ENCODE measurements at places on chromosomes 6 and 20.

DNA sequence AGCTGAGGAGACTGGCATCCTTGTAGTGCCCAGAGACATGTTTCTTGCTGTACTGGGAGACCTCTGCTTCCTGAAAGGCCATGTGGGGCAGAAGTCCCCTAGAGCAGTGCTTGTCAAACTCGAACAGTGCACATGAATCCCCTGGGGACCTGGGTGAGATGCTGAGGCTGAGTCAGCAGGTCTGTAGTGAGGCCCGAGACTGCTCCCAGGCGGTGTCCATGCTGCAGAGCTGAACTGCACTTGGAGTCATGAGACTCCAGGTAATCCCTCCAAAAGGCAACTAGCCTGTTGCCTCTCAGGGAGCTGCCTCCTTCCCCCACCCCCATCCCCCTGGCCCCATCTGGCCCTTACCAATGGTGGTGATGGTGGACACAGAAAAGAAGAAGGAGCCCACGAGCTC lies 3.7 kb downstream of the KCNK17 start:
- no peak overlapping the region for H3K27ac ChIP-seq
- H3K36me3 ChIP-seq: no peaks in the 10 kb centered on the region
- H3K4me1 ChIP-seq: peaks cover 2% of the 10 kb centered on the region
- peaks cover 39% of the 10 kb centered on the region for H3K27me3 ChIP-seq
- H3K4me3 ChIP-seq: no peak overlapping the region

- no peak overlapping the region for H3K27ac ChIP-seq
- DNase-seq: no peak
- no peaks in the 10 kb centered on the region for H3K4me1 ChIP-seq
Measured at GRCh38 chr6:113112086-113112485, 745.1 kb upstream of the MARCKS start.

DNA sequence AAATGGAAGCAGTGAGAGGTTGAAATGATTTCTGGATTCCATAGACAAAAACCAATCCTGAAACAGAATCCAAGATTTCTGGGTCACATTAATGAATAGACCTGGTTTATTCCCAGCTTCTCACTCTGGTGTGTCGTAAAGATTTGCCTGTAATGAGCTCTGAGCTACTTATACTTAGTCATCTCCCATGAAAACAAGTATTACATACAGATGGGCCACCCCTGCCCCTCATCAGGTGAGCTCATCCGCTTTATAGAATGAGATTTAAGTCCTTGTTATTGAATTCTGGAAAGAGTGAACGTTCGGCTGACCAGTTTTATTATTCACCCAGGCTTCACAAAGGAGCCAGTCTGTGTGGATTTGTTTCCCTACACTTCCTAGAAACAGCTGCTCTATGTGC lies 47.1 kb upstream of the TMEM181 start:
- no peak overlapping the region for H3K27ac ChIP-seq
- H3K27me3 ChIP-seq: peaks cover 6% of the 10 kb centered on the region
- H3K4me1 ChIP-seq: peaks cover 27% of the 10 kb centered on the region
- no peak for DNase-seq
- H3K4me3 ChIP-seq: no peak overlapping the region

GRCh38 chr20:49187330-49187850 lies 744 bp downstream of the STAU1 start:
- H3K27me3 ChIP-seq: peaks cover 2% of the 10 kb centered on the region
- H3K36me3 ChIP-seq: peaks cover 14% of the 10 kb centered on the region
- H3K4me3 ChIP-seq: peak overlapping the region; percentile 87

- peaks cover 9% of the 10 kb centered on the region for H3K36me3 ChIP-seq
- peak overlapping the region; percentile 90 for H3K4me3 ChIP-seq
- H3K27me3 ChIP-seq: peaks cover 4% of the 10 kb centered on the region
- H3K27ac ChIP-seq: peak overlapping the region; percentile 94
- H3K4me1 ChIP-seq: peaks cover 40% of the 10 kb centered on the region
Measured at GRCh38 chr20:64256282-64256935, 861 bp downstream of the PCMTD2 start.

GRCh38 chr20:2873747-2874041 lies 413 bp downstream of the PTPRA start:
- H3K27ac ChIP-seq: peak overlapping the region; percentile 79
- H3K36me3 ChIP-seq: peaks cover 21% of the 10 kb centered on the region
- peak; percentile 64 for DNase-seq

DNA sequence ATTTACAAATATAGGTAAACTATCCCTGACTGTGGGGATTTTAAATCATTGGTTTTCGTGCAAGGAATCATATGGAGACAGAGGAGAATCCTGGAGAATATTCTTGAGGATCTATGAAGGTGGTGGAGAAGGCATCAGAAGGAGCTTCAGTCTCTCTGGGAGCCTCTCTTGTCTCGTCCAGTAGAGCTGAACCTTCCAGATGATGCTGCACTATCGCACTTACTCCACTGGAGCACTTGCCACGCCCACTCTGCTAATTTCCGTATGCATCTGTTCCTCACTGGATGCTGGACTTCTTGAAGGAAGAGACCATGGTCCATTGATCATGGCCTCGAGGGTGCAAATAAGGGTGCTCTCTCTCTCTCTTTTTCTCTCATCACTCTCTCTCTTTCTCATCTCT lies 36.8 kb downstream of the C6orf118 start:
- H3K4me1 ChIP-seq: no peaks in the 10 kb centered on the region
- no peaks in the 10 kb centered on the region for H3K36me3 ChIP-seq
- DNase-seq: no peak
- H3K27ac ChIP-seq: no peak overlapping the region
- no peaks in the 10 kb centered on the region for H3K27me3 ChIP-seq

GRCh38 chr6:142518126-142518525 lies 216.3 kb downstream of the ADGRG6 start:
- H3K4me3 ChIP-seq: no peak overlapping the region
- no peaks in the 10 kb centered on the region for H3K36me3 ChIP-seq
- DNase-seq: no peak
- H3K27me3 ChIP-seq: no peaks in the 10 kb centered on the region
- H3K27ac ChIP-seq: no peak overlapping the region
- no peaks in the 10 kb centered on the region for H3K4me1 ChIP-seq

GRCh38 chr6:168367285-168367751 lies 47.7 kb upstream of the DACT2 start:
- DNase-seq: no peak
- H3K4me3 ChIP-seq: no peak overlapping the region
- no peak overlapping the region for H3K27ac ChIP-seq
- no peaks in the 10 kb centered on the region for H3K36me3 ChIP-seq

- H3K27me3 ChIP-seq: peaks cover 5% of the 10 kb centered on the region
- H3K27ac ChIP-seq: no peak overlapping the region
- no peak for DNase-seq
- H3K4me1 ChIP-seq: no peaks in the 10 kb centered on the region
- H3K4me3 ChIP-seq: no peak overlapping the region
- H3K36me3 ChIP-seq: peaks cover 1% of the 10 kb centered on the region
Measured at GRCh38 chr6:2714111-2714895, 36.4 kb downstream of the MYLK4 start.

GRCh38 chr6:17536586-17536985 lies 63.5 kb upstream of the FAM8A1 start:
- no peak overlapping the region for H3K4me3 ChIP-seq
- DNase-seq: peak; percentile 9
- no peaks in the 10 kb centered on the region for H3K36me3 ChIP-seq
- H3K27ac ChIP-seq: no peak overlapping the region
- no peaks in the 10 kb centered on the region for H3K4me1 ChIP-seq
- H3K27me3 ChIP-seq: peaks cover 6% of the 10 kb centered on the region

DNA sequence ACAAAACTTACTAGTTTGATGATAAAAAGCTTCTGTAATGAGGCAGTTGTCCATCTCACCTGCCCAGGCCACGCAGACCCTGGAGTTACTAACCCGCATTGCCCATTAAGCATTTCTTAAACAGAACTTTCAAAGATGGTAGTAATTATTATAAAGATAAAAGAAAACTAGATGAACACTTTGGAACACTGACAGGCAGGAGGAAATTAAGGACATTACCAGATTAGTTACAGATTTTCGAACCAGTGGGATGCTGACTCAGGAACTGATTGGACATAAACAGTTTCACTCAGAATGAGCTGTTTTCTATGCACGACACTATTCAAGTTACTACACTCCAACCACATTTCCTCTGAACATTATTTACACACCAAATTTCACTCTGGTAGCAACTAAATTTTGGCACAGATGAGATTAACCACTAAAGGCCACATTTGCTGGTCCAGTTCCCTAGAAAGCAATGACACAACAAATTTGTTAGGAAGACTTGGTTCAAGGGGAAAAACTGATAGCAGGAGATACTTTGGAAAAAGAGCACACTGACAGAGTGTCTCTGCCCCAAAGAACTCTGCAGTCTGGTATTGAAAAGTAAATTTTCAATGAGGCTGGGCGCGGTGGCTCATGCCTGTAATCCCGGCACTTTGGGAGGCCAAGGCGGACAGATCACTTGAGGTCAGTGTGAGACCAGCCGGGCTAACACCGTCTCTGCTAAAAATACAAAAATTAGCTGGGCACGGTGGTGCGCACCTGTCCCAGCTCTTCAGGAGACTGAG lies 3.0 kb downstream of the ROMO1 start:
- H3K36me3 ChIP-seq: peaks cover 63% of the 10 kb centered on the region
- DNase-seq: no peak
- peaks cover 44% of the 10 kb centered on the region for H3K4me1 ChIP-seq
- H3K27me3 ChIP-seq: no peaks in the 10 kb centered on the region
- H3K4me3 ChIP-seq: peak overlapping the region; percentile 21

DNA sequence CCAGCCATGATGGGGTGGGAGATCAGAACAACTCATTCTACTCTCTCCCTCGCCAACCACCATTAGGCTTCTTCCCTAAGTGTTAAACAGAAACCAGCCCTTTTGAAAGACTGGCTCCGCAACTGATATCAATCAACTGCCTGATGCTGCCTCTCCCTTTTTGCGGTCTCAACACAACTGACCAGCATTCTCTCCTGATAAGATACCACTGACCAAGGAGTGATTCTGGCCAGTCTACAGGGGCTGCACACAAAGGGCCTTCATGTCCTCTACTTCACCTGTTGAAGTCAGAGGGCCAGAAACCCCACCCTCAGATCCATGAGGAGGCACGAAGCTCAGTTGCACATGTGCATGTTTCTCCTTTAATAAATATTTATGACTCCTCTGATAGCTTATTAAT lies 145.1 kb downstream of the CD24 start:
- H3K4me3 ChIP-seq: no peak overlapping the region
- no peak for DNase-seq
- no peaks in the 10 kb centered on the region for H3K4me1 ChIP-seq
- H3K27me3 ChIP-seq: peaks cover 7% of the 10 kb centered on the region

GRCh38 chr6:122712093-122712447 lies 67.4 kb upstream of the FABP7 start:
- H3K4me3 ChIP-seq: no peak overlapping the region
- H3K4me1 ChIP-seq: no peaks in the 10 kb centered on the region
- H3K36me3 ChIP-seq: no peaks in the 10 kb centered on the region
- H3K27me3 ChIP-seq: no peaks in the 10 kb centered on the region

- H3K36me3 ChIP-seq: no peaks in the 10 kb centered on the region
- peaks cover 2% of the 10 kb centered on the region for H3K4me1 ChIP-seq
- H3K4me3 ChIP-seq: no peak overlapping the region
- H3K27ac ChIP-seq: no peak overlapping the region
- H3K27me3 ChIP-seq: peaks cover 22% of the 10 kb centered on the region
Measured at GRCh38 chr6:105429676-105430075, 26.8 kb upstream of the PREP start.

DNA sequence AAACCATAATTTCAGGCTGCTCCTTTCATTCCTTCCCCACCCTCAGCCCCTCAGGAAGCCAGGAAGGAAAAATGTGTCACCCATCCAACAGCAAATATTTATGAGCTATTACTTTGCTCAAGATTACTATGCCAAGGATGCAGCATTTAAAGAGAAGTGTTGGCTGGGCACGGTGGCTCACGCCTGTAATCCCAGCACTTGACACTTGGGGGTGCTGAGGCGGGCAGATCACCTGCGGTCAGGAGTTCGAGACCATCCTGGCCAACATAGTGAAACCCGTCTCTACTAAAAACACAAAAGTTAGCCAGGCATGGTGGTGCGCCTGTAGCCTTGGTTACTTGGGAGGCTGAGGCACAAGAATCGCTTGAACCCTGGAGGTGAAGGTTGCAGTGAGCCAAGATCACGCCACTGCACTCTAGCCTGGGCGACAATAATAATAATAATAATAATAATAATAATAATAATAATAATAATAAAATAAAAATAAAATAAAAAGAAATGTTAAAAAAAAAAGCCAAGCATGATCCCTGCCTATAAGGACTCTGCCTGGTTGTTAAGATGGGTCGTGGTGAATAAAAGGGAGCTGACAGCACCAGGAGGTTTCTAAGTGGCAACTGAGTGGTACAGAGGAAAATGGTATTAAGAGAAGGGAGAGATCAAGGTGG lies 20.5 kb upstream of the TIAM2 start:
- no peak for DNase-seq
- H3K36me3 ChIP-seq: no peaks in the 10 kb centered on the region
- H3K4me3 ChIP-seq: no peak overlapping the region
- H3K27ac ChIP-seq: no peak overlapping the region
- H3K27me3 ChIP-seq: no peaks in the 10 kb centered on the region
- H3K4me1 ChIP-seq: no peaks in the 10 kb centered on the region

- peak; percentile 12 for DNase-seq
- peaks cover 43% of the 10 kb centered on the region for H3K4me1 ChIP-seq
- peaks cover 28% of the 10 kb centered on the region for H3K27me3 ChIP-seq
- H3K36me3 ChIP-seq: peaks cover 32% of the 10 kb centered on the region
- H3K27ac ChIP-seq: peak overlapping the region; percentile 43
Measured at GRCh38 chr6:108565091-108565766, 4.5 kb downstream of the FOXO3 start.

- H3K36me3 ChIP-seq: no peaks in the 10 kb centered on the region
- no peak for DNase-seq
- H3K27ac ChIP-seq: no peak overlapping the region
- peaks cover under 1% of the 10 kb centered on the region for H3K27me3 ChIP-seq
Measured at GRCh38 chr6:170480050-170480692, 72.9 kb downstream of the PSMB1 start.

GRCh38 chr20:35297155-35297554 lies 4.9 kb upstream of the FAM83C start:
- H3K27ac ChIP-seq: no peak overlapping the region
- H3K4me3 ChIP-seq: no peak overlapping the region

DNA sequence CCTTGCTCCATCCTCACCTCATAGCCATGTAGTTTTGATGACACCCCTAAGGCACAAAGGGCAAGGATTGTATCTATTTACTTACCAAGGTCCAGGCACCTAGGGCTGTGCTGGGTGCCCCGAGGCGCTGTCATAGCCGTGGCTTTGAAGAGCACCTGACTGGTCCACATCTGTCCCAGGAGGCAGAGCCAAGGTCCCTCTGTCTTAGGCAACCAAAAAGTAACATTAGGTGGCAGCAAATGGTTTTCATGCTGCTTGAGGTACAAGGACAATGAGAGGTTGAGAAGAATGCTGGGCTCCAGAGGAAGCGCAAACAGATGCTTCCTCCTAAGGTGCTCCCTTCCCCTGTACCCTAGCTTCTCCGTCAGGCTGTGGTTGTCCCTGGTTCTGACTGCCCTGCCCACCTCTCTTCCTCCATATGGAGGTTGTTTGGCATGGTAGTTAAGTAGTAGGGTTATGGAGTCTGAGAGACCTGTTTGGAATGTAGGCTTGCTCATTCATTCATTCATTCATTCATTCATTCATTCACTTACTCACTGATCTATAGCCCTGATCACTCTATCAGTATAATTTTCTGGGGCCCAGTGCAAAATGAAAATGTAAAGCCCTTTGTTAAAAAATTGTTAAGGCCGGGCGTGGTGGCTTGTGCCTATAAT lies 3.0 kb upstream of the UQCC2 start:
- no peak overlapping the region for H3K4me3 ChIP-seq
- H3K27ac ChIP-seq: no peak overlapping the region
- no peak for DNase-seq
- H3K36me3 ChIP-seq: peaks cover 10% of the 10 kb centered on the region
- peaks cover 7% of the 10 kb centered on the region for H3K27me3 ChIP-seq
- peaks cover 16% of the 10 kb centered on the region for H3K4me1 ChIP-seq

GRCh38 chr6:2718334-2719092 lies 32.2 kb downstream of the MYLK4 start:
- H3K4me1 ChIP-seq: no peaks in the 10 kb centered on the region
- H3K27ac ChIP-seq: no peak overlapping the region
- DNase-seq: no peak
- no peak overlapping the region for H3K4me3 ChIP-seq
- H3K27me3 ChIP-seq: peaks cover 7% of the 10 kb centered on the region
